ENCODE measurements at places on chromosomes 1 and 21. TPM values are rescaled to one million over a fixed set of nuclear protein-coding genes. Genes with fewer than 3 reads are reported as not detected.

Gene CLIC4
- 51.4 TPM for total RNA-seq

Gene TDRD5
- total RNA-seq, result not detected

Gene GREM2
- not detected for total RNA-seq

Gene LAPTM5
- not detected for total RNA-seq

Gene ALG14
- total RNA-seq, result 3.4 TPM

DNA sequence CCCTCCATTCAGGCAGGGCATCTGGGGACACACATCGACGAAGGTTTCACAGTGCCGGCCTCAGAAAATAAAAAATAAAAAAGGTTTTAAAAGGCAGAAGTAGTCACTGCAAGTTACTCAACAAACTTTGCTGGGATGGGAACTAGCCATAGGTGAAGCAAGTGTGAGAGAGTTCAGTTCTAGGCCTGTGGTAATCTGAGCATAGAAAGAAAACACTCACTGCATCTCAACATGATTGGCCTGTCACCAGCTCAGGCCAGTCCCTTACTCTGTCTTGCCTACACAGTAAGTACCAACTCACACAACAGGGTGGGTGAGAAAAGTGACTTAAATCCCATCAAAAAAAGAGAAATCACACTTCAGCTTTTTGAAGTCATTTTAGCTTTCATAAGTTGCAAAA lies 30.2 kb upstream of the ADAM30 start:
- no peaks in the 10 kb centered on the region for H3K27me3 ChIP-seq
- no peak overlapping the region for H3K4me3 ChIP-seq
- DNase-seq, result no peak
- H3K4me1 ChIP-seq, result peaks cover 7% of the 10 kb centered on the region

- peaks cover under 1% of the 10 kb centered on the region for H3K27me3 ChIP-seq
- H3K4me1 ChIP-seq, result no peaks in the 10 kb centered on the region
- H3K4me3 ChIP-seq, result no peak overlapping the region
- no peak for DNase-seq
- H3K27ac ChIP-seq, result no peak overlapping the region
Observed at GRCh38 chr21:16330908-16331268, 601.1 kb downstream of the USP25 start.

DNA sequence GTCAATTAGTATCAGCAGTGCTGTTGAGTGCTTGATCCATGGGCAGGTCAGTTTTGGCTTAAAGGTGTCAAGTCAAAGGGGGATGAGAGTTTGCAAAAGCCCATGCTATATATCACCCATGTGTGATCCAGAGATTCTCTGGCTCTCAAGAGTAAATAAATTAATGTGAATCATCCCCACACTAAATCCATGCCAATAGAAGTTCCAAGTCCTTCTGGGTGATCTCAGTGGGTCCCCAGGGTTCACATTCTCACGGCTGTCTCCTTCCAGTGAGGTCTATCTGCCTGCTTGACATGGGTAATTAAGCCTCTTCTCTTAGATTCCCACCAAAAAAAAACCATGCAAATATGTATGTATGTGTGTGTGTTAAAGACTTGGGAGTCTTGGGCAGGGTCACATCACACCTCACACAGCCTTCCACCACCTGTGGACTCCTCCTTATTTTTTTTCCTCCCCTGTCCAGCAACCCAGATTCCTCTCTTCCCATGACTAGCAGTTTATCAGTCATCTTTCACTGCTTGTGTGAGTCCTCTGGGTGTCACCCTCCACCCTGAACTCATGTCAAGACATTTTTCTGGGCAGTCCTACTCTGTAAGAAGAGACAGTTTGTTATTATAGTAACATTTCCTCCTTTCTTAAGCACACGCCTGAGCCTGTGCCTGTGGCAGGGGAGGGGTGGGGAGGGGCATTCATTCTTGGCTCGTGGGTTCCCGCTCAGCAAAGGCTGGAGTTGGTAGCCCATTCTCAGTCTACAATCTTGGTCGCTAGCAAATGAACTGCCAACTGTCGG lies 14.3 kb upstream of the S100A11 start:
- H3K4me3 ChIP-seq, result no peak overlapping the region
- H3K36me3 ChIP-seq, result no peaks in the 10 kb centered on the region
- H3K27me3 ChIP-seq, result peaks cover 32% of the 10 kb centered on the region
- peak; percentile 44 for DNase-seq
- H3K4me1 ChIP-seq, result peaks cover 54% of the 10 kb centered on the region
- no peak overlapping the region for H3K27ac ChIP-seq

DNA sequence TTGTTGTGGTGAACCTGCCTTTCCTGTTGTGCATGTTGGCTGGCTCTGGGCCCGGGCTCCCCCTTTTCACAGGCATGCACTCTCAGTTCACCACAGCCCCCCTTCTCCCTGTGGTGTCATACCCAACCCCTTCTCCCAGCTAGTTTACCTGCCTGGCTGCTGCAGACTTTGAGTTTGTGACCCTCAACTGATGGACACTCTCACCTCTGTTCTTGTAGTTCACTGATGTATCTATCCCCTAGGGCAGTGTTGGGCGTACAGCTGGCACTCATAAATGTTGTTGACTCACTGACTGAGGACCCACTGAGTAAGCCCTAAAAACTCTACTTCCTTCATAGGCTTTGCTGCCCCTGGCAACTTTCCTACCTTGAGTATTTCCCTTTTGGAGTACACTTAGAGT lies 54.9 kb downstream of the WDR64 start:
- peaks cover 50% of the 10 kb centered on the region for H3K4me1 ChIP-seq
- H3K27ac ChIP-seq, result peak overlapping the region; percentile 82
- H3K36me3 ChIP-seq, result no peaks in the 10 kb centered on the region

DNA sequence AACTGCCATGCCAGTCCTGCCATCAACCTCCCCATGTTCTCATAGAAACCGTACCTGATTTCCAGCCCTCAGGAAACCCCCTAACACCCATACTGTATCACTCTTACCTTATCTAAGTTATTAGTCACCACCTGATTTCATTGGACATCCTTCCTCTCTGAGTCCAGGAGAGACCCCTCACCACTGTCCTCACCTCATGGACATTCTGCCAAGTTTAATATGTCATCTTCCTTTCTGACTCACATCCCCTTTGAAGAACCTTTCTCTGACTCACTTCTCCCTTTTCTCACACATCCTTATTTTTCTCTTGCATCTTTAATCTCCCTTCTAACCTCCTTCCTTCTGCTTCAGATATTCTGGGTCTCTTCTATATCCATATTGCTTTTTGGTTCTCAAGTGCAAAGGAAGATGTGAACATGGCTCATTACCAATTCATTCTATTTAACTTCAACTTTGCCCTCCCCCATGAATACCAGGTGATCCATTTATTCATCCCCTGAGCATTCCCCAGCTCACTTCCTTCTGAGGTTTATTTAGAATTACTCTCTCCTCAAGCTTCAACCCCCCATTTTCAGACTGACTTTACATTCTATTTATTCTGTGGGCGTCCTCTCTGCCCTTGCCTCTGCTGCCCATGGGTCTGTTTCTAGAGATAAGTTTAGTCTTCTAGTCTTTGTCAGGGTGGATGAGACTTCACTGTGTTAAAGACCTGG lies 206.8 kb upstream of the ESRRG start:
- peak overlapping the region; percentile 72 for H3K27ac ChIP-seq
- H3K4me3 ChIP-seq, result no peak overlapping the region
- no peaks in the 10 kb centered on the region for H3K27me3 ChIP-seq
- peaks cover 24% of the 10 kb centered on the region for H3K4me1 ChIP-seq
- DNase-seq, result peak; percentile 95

GRCh38 chr1:168991667-168992475 lies 114.6 kb upstream of the ATP1B1 start:
- H3K27ac ChIP-seq, result no peak overlapping the region
- peak; percentile 30 for DNase-seq
- no peaks in the 10 kb centered on the region for H3K4me1 ChIP-seq
- no peaks in the 10 kb centered on the region for H3K36me3 ChIP-seq
- no peaks in the 10 kb centered on the region for H3K27me3 ChIP-seq

- DNase-seq, result no peak
- no peaks in the 10 kb centered on the region for H3K36me3 ChIP-seq
- H3K4me3 ChIP-seq, result no peak overlapping the region
- H3K27ac ChIP-seq, result no peak overlapping the region
- no peaks in the 10 kb centered on the region for H3K27me3 ChIP-seq
Observed at GRCh38 chr21:14119038-14119437, 91.7 kb downstream of the LIPI start.

DNA sequence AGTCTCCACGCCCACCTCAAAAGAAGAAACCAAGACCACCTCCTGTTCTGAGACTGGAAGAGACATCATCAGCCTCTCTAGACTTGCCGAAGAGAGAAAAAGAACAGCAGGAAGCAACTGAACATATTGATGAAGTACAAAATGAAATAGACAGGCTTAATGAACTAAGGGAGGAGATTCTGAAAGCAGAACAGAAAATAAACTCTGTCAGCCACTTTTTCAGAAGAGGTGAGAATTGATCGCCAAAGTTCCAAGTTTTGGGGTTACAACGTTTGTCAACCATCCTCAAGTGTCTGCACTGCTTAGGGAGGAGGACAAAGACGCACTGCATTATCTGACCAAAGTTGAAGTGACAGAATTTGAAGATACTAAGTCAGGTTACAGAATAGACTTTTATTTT lies 45.6 kb downstream of the ABL2 start:
- H3K27ac ChIP-seq, result no peak overlapping the region
- no peaks in the 10 kb centered on the region for H3K27me3 ChIP-seq
- no peak for DNase-seq

DNA sequence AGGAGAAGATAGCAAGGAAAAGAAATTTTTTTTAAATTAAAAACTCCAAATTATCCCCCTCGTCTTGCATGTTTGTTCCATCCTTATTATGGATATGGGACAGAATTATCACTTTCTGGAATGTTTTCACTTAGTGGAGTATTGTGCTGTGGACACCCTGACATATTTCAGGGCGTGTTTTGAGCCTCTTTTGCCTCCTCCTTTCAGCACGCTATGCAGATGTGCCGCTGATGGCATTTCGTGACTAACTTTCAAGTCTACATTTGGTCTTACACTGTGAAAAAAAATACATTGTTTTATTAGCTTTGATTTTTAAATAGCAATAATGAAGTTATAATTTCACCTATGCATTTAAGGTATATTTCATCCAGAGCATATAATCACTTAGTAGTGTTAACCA lies 738.7 kb downstream of the LTN1 start:
- DNase-seq, result no peak
- no peaks in the 10 kb centered on the region for H3K36me3 ChIP-seq
- no peak overlapping the region for H3K27ac ChIP-seq
- H3K4me1 ChIP-seq, result peaks cover 14% of the 10 kb centered on the region
- no peaks in the 10 kb centered on the region for H3K27me3 ChIP-seq

- H3K27ac ChIP-seq, result peak overlapping the region; percentile 90
- no peaks in the 10 kb centered on the region for H3K27me3 ChIP-seq
- peaks cover 9% of the 10 kb centered on the region for H3K36me3 ChIP-seq
- peak; percentile 99 for DNase-seq
- no peak overlapping the region for H3K4me3 ChIP-seq
- H3K4me1 ChIP-seq, result peaks cover 61% of the 10 kb centered on the region
Observed at GRCh38 chr1:85328713-85329397, 52.4 kb upstream of the BCL10 start.

DNA sequence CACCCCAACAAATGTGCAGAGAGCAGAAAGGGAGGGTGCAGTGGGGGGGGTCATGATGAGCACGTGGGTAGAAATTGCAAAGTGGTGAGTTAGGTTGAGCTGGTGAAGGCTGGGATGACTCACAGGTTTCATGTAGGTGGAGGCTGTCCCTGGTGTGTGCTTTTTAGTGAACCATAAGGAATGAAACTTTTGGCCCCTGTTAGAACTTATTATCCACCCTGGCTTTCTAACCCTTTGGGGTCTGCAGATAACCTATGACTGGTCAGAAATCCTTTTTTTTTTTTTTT lies 46.9 kb downstream of the DOP1B start:
- peak overlapping the region; percentile 24 for H3K4me3 ChIP-seq
- H3K4me1 ChIP-seq, result peaks cover 57% of the 10 kb centered on the region
- DNase-seq, result peak; percentile 86
- no peaks in the 10 kb centered on the region for H3K27me3 ChIP-seq

GRCh38 chr1:84581648-84582047 lies 7.4 kb upstream of the CTBS start:
- H3K4me3 ChIP-seq, result no peak overlapping the region
- no peak overlapping the region for H3K27ac ChIP-seq
- H3K27me3 ChIP-seq, result no peaks in the 10 kb centered on the region
- no peaks in the 10 kb centered on the region for H3K36me3 ChIP-seq
- no peaks in the 10 kb centered on the region for H3K4me1 ChIP-seq

- no peaks in the 10 kb centered on the region for H3K27me3 ChIP-seq
- no peaks in the 10 kb centered on the region for H3K4me1 ChIP-seq
- no peak for DNase-seq
- H3K27ac ChIP-seq, result no peak overlapping the region
- H3K4me3 ChIP-seq, result no peak overlapping the region
Observed at GRCh38 chr1:67262735-67263134, 44.9 kb upstream of the IL12RB2 start.

DNA sequence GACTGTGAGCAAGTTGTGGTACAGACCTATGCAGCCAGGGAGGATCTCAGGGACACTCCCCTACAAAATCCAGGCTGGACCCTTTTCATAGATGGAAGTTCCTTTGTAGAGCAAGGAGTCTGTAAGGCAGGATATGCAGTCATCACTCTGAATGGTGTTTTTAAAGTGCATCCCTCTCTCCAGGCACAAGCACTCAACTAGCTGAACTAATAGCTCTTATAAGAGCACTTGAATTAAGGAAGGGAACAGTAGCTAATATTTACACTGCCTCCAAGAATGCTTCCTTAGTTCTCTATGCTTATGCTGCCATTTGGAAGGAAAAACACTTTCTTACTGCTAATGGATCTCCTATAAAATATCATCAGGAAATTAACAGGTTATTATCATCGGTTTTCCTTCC lies 27.0 kb upstream of the SMYD3 start:
- no peaks in the 10 kb centered on the region for H3K27me3 ChIP-seq
- H3K36me3 ChIP-seq, result no peaks in the 10 kb centered on the region
- no peak for DNase-seq

Data from PC-3 (cell line).